ENCODE measurements at places on chromosomes 5 and 9. TPM values are rescaled to one million over a fixed set of nuclear protein-coding genes. Genes with fewer than 3 reads are reported as not detected.

- no peak for DNase-seq
Observed at GRCh38 chr5:96064877-96065276, 103.2 kb upstream of the ELL2 start.

- no peak for DNase-seq
Observed at GRCh38 chr9:78351816-78352215, 54.9 kb downstream of the PSAT1 start.

DNA sequence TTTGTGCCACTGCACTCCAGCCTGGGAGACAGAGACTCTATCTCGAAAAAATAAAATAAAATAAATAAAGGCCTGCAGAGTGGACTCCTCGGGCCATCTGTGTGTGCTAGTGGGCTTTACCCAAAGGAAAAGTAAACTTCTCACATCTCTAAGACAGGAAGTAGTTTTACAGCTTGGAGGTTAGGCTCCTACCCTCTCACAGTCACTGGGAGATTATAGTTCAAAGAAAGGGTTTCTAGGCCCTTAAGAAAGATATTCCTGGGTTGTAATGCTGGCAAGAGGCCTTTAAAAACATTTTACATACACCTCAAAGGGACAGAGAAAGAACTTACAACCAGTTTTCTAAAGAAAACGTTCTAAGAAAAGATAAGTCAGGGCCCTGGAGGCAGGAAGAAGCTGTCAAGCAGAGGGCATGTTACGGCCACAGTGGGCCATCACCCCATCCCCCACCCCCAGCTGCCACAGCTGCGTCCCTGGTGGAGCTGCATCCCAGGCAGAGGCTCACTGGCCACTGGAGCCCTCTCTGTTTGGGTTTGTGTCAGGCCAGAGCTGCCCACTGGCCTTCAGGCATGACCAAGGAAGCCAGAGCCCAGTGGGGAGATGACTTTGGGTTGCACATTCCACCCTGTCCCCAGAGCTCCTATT, 78.1 kb upstream of the CDK20 start:
- DNase-seq: no peak

CHSY3 gene
- total RNA-seq: 1.9 TPM

MORN5 gene
- total RNA-seq: not detected

SLC6A7 gene
- not detected for total RNA-seq

GRCh38 chr5:56386046-56386445, 152.9 kb upstream of the ANKRD55 start:
- DNase-seq: no peak

GRCh38 chr9:110257956-110258355, 1.6 kb upstream of the TXN start:
- DNase-seq: no peak

GRCh38 chr9:129549684-129550083, 71.2 kb downstream of the C9orf50 start:
- peak; percentile 70 for DNase-seq

DNA sequence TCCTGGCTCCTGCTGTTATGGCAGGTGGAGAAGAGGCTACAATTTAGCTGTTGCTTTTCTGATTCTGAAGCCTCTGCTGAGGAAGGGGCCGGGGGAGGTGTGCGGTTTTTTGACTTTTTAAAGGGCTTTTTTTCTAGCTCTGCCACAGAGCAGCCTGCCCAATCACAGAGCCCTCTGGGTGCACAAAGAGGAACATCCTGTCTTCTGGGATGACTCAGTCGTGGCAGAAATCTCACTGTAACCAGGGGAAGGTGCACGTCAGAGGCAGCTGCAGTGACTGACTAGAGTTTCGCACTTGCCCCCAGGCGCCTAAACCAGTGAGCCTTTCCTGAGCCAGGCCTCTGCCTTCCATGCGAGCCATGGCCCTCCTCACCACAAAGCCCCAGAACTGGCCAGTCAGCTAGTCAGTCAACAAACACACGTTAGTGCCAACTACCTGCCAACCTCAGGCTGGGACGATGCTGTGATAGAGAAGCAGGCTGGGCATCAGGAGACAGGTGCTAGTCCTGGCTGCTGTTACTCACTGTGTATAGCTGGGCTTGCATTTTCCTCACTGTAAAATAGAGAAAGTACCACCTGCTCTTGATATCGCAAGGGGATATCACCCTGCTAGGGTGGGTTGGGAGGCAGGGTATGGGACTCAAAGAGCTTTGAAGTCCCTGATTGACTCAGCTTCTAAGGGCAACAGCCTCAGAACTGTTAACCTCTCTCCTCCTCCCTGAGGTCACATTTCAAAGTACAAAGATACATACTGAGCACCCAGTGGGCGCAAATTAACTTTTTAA, 2.2 kb downstream of the AKNA start:
- peak; percentile 71 for DNase-seq

GRCh38 chr9:127970401-127971313, 10.1 kb downstream of the EEIG1 start:
- DNase-seq: no peak

- no peak for DNase-seq
Observed at GRCh38 chr5:45038366-45038987, 229.7 kb downstream of the MRPS30 start.

DNA sequence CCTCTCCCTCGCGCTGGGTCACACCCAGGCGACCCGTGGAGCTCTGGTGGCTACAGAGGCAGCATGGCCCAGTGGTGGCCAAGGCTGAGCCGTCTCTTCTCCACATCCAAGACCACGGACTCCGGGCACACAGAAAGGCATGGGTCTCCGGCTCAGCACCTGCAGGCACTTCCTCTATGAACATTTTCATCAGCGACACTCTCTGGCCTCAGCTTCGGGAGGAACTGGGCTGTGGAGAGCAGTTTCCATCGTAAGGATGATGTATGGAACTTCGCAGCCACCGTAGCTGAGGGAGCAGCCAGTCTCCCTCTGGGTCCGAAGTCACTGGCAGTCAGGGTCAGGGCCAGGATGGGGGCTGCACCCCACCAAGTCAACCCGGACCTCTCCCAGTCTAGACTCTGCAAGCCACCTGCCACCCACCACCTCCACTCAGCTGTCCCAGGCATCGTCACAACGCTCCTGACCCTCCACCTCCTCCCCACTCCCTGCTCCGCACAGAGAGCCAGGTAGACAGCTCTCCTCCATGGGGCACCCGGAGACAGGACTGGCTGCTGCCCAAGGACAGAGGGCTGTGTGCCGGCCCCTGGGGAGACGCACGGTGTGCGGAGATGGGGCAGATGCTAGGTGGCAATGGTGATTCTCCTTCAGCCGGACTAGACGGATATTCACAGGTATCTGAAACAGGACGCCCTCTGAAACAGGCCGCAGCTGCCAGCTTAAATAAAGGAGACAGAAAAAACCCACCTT, 9.7 kb downstream of the QSOX2 start:
- no peak for DNase-seq

F12 gene
- 0.27 TPM for total RNA-seq

GRCh38 chr9:121156263-121156731, 45.4 kb downstream of the RAB14 start:
- DNase-seq: no peak
